Activated CD8-positive, alpha-beta memory T cell treated with anti-CD3 and anti-CD28 coated beads for 1 hour (primary cell): ENCODE measurements at places on chromosomes 7 and 10.

GRCh38 chr7:133528796-133529195, 275.9 kb downstream of the EXOC4 start:
- DNase-seq, result no peak

DNA sequence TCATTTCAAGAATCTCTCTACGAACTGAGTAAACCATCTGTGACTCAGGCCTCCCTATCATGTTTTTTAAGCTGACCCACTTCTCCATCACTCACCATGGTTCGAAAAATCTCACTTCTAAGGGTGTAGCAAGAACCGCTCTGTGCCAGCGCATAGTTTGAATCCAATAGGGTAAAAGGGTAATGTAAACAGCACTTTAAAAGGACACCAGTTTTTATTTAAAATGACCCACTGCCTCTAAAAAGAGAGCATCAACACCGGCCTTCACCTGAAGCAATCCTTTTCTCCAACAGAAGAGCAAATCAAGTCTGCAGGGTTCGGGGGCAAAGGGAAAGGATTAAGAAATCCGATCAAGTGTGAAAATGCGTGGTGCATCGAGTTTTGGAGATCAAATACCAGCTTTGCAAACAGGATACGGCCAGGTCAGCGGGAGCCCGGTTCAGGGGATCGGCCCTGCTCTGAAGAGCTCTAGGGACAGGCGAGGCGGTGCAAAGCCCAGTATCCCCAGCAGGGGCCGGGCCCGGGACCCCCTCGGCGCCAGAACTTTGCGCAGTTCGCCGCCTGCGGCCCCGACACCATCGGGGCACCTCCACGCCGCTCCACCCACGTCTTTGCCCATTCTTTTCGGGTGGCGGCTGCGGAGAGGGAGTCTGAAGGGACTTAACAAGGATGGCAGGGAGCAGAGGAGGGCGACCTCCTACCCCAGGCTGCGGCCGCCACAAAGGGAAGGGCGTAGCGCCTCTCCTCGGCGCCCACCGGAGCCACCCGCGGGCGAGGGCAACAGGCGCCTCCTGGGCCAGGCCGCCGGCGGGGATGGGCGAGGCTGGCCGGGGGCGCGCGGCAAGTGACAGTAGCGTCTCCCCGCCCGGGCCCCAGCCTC, 842 bp downstream of the NMT2 start:
- no peak for DNase-seq

- DNase-seq, result no peak
Observed at GRCh38 chr7:16203065-16203464, 218.3 kb downstream of the CRPPA start.

GRCh38 chr10:772227-772637, 82.8 kb upstream of the DIP2C start:
- DNase-seq, result no peak

- DNase-seq, result no peak
Observed at GRCh38 chr10:58642283-58642682, 129.6 kb downstream of the BICC1 start.

DNA sequence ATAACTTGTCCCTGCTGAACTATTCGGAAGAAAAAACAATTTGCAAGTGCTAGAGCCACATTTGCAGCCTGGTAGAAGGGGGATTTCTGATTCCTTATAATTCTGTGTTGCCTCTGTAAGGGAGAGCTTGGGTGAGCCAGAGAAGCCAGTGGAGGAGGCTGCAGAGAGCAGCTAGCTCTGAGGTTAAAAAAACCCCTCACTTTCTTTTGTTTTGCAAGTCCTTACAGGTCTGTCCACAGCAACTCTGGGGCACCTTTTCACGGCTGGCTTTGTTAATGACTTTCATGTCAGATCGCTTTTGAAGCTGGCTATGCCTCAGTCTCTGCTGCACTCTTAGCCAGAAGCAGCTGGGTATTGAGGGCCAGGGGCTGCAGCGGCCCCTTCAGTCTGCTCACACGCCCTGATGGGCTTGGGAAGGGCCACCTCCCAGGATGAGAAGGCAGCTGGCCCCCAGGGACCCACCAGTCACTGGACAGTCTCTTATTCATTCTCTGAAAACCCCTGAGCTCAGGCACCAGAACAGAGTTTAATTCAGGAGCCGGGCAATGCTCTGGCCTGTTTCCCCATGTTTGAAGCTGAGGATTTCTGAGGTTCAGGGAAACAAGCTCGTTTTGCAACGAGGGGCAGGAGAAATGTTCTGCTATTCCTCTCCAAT, 30.9 kb downstream of the TRIM8 start:
- DNase-seq, result no peak

DNA sequence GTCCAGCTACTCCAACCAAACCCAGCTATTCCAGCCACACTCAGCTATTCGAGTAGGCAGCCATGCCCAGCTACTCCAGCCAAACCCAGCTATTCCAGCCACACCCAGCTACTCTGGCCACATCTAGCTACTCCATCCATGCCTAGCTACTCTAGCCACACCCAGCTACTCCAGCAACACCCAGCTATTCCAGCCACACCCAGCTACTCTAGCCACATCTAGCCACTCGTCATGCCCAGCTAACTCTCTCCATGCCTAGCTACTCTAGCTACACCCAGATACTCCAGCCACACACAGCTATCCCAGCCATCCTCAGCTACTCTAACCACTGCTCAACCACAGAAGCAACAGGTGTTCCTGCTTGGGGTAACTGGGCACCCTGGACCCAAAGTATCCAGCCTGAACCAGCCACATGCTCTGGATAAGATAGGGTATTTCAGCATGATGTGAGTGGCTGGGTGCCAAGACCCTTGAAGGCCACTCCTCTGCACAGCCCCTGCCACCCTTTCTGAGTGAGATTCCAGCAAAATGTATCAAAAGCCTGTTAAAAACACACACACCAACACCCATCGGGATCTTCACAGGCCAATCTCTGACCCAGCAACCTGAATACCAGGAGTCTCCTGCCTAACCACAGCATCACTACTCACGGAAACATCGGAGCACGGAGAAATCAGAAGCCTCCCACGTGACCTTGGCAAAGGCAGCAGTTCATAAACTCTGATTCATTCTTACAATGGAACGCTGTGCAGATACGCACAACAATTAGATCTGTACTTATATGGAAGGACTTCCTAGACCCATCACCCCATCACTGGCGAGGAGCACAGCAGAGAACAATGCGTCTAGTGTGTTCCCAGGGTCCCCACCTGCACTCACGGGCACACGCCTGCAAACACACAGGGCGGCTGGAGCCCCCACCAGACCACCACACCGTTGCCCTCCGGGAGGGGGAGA, 51.8 kb upstream of the DNAAF5 start:
- DNase-seq, result no peak

- no peak for DNase-seq
Observed at GRCh38 chr7:5083311-5083711, 37.7 kb downstream of the RBAK start.

- DNase-seq, result no peak
Observed at GRCh38 chr7:134329614-134330346, 13.1 kb upstream of the SLC35B4 start.

- DNase-seq, result no peak
Observed at GRCh38 chr10:4141471-4141870, 356.5 kb upstream of the KLF6 start.

DNA sequence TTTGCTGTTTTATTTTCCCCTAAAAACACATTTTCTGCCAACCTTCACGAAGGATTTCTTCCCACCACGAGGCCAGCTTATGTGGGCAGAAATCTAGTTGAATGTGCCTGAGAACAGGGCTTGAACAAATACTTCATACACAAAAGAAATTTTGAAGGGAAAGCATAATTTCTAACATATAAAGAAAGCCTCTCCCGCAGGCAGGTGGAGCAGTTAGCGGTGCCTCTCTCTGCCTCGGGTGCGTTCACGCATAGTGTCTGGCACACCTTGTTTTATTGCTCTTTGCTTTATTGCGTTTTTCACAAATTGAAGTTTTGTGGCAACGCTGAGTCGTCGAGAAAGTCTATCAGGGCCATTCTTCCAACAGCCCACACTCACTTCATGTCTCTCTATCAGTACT, 7.0 kb upstream of the CSGALNACT2 start:
- DNase-seq, result no peak

- DNase-seq, result no peak
Observed at GRCh38 chr7:94907026-94907810, at the start of gene PPP1R9A. Gene PPP1R9A (plus strand): TSS chr7:94907594. CDS start chr7:94910114, 2,520 bp downstream.

DNA sequence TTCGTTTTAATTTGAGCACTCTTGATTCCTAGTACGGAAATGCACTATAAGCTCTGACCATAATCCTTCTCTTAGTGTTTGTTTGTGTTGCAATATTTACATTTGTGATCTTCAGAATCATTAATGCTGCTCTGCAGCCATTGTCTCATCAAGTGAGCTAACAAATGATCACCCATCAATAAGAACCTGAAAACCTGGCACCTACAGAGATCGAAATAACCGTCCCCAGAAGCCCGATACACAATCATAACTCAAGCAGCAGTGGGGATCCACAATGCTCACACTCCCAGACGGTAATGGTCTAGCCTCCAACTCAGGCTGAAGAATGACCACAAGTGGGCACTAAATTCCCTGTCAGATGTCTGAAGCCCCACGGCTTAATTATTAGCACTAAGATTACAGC, 156.0 kb upstream of the NFE2L3 start:
- no peak for DNase-seq
